ENCODE measurements at places on chromosomes 6 and 20.

- no peak for DNase-seq
Measured at GRCh38 chr6:16311763-16312162, 73.4 kb downstream of the GMPR start.

DNA sequence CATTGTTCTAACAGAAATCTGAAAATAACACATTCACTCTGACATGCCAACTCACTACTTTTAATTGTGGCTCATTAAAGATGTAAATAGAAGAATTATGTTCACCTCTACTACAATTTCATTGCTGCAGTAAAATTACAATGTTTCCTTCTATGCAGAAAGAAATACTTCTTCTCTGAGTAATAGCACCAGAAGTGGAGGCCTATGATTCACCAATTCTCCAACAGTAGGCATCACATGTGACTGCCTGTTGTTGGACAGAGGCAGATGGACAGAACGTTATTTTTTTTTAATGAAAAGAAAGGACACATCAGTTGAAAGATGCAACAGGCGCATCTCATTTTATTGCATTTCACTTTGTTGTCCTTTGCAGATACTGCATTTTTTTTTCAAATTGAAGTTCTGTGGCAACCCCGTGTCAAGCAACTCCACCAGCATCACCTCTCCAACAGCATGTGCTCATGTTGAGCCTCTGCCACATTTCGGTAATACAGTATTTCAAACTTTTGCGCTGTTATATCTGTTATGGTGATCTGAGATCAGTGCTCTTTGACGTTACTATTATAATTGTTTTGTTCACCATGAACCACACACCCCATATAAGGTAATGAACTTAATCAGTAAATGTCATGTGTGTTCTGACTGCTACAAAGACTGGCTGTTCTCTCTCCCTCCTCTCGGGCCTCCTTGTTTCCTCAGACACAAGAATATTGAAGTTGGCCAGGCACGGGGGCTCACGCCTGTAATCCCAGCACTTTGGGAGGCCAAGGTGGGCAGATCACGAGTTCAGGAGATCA lies 121.4 kb downstream of the ATXN1 start:
- no peak for DNase-seq

GRCh38 chr6:142867988-142868812 lies 76.8 kb downstream of the HIVEP2 start:
- DNase-seq, result no peak

DNA sequence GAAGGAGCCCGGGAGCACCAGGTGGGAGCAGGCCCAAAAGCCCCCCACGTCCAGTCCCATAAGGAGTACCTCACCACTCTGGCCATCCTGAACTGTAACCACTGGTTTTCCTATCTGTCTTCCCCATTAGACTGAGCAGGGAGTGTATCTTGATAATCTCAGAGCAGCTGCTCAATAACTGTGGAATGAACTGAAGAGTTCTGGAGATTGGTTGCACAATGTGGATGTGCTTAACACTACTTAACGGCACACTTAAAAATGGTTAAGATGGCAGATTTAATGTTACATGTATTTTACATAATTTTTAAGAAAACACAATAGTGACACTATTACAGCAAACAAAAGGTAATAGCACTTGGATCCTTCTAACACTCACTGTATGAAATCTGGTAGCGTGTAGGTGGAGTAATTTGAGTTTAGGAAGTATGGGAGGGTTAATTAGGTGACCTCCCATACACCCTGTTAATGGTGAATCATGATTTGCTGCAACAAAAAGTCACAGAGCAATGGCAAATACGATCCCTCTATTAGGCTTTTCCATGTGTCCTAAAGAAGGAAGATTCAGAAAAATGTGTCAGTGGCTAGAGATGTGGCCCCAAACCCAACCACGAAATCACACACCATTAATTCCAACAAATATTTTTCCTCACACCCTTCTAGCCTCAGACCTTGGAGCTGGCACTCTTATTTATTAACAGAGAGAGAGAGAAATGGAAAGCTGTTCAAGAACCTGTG lies 18.4 kb downstream of the TRAM2 start:
- DNase-seq, result no peak

DNA sequence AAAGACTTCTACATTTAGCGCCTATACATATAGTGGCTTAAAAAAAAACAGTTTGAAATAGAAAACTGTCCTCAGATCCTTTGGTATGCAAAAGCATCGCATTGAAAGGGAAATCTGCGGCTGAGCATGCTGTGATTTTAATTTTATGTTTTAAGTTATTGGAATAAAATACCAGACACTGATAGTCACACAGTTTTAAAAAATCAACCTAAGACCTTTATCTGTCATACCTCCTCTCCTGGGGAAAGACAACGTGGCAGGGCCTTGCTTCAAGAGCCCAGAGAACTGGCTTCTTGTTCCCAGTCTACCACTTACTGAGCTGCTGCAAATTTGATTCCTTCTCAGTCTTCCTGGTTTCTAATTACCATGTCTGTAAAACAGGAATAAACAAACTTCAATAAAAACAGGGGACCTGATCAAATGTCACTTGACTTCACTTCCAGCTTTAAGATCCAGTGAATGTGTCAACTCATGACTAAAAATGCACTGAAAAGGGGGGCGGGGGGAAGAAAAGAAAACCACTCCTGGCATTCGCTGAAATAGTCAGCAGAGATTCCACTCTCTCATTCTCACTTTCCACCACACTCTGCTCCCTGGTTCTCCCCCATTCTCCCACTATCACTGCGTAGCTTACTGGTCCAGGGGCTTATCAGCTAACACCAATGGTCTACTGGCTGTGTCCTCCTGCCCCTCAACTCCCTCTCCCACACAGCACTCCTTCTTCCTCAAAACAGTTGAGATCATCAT lies 494.7 kb upstream of the MARCKS start:
- DNase-seq, result no peak

DNA sequence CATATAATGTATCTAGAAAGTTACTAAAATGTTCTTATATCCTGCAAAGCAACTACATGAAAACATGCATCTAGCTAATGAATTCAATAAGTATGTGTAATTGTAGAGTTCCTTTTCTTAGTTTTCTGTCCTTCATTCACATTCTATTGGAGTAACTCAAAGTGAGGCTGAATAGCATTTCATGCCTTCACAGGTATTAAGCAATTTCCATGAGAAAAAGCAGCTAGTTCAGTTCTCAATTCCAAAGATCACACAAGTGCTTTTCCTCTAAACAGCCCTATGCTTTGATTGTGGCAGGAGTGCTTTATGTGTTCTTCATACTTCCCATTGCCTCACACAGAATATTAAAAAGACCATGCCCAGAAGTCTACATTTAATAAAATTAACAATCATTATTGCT lies 274.9 kb downstream of the RFPL4B start:
- no peak for DNase-seq

DNA sequence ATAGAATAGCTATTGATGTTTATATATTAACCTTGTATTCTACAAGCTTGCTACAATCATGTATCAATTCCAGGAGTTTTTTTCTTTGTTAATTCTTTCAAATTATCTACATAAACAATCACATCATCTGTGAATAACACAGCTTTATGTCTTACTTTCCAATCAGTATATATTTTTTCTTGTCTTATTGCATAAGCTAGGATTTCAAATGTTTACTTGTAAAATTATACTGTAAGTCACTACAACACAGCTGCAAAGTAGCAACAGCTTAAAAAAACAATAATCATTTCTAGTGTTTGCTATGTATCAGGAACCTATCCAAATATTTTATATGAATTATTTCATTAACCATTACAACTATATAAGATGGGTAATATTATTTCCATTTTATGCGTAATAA lies 270.4 kb downstream of the KIF16B start:
- DNase-seq, result no peak

DNA sequence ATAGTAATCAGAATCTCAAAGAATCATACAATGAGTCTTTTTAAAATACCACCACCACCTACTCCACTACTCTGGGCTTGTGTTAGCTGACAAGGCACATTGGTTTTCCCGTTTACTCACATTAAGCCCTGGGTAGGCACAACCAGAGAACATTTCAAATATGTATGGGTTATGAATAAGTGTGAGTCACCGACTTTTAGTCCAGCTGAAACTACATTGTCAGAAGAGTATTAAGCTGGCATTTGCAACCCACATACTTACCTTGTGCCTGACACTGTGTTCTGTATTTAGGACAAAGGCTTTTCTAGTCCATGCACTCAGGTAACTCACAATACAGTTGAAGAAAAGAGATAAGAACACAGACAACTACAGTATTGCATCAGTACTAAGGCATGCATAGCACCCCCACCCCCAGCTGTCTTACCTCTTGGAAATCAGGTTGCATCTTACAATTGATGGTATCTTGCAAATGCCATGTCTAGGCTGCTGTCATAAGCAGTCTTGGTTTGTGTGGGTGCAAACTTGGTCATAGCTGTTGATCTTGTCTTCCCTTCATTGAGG lies 40.3 kb upstream of the AHI1 start:
- DNase-seq, result no peak

DNA sequence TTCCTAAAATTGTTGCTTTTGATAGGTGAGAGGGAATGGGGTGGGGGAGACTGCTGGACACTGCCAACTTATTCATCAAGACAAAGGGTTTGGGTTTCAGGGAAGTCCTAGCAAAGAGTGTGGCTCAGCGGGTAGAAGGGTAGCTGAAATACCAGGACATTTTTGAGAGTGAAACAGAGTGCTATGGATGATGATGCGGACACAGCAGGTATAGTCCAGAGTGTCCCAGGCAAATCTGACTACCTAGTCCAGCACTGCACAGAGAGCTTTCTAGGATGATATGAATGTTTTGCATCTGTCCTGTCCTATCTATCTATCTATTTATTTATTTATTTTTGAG lies 154.3 kb downstream of the BCAS1 start:
- DNase-seq, result no peak

GRCh38 chr6:46299253-46299652 lies 128.5 kb upstream of the ENPP5 start:
- DNase-seq, result no peak

DNA sequence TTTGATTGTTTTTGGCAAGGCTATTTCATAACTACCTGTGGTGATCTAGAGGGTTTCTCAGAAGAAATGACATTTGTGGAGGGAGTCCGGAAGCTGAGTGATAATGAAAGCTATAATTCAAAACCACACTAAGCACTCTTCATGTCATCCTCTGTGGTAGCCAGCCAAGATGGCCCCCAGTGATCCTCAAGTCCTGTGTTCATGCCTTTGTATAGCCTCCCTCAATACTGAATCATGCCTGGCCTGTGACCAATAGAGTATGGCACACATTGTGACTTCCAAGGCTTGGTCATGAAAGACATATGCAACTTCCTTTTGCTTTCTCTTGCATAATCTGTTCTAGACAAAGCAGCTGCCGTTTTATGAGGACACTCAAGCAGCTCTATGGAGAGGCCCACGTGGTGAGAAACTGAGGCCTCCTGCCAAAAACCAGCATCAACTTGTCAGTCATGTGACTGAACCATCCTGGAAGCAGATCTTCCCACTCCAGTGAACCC lies 12.8 kb upstream of the DNAAF9 start:
- no peak for DNase-seq

DNA sequence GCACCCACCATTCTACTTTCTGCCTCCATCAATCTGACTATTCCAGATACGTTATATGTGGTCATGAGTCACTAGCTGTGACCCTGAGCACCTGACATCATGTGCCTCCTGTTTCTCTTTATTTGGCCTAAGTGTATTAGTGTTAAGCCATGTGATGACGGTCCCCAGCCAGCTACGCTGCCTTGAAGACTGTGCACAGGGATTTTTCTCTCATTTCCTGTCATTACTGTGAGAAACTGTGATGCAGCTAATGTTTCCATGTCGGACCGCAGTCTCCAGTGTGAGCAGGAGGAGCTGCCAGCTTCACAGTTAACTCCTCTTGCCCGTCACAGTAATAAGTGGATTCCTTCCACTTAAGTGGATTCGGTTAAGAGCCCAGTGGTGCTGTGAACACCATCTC lies 9.9 kb upstream of the SPATS1 start:
- DNase-seq, result no peak

GRCh38 chr6:35400901-35401311 lies 51.2 kb upstream of the FANCE start:
- DNase-seq, result no peak

DNA sequence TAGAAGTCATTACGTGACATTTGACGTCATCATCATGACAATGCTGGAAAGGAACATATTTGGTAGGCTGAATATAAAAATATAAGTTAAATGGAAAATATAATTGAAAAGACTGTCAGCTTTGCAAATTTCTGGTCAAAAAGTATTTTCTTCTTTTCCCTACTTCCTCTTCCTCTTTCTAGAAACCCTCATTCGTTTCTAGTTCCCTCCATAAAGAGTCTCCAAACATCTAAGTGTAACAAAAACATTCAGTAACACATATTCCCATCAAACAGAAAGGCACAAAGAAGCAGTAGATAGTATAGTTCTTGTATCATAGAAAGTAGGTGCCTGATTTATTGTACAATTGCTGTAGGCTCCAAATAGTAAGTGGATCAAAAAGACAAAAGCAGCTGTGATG lies 150.8 kb upstream of the FAM83B start:
- no peak for DNase-seq

DNA sequence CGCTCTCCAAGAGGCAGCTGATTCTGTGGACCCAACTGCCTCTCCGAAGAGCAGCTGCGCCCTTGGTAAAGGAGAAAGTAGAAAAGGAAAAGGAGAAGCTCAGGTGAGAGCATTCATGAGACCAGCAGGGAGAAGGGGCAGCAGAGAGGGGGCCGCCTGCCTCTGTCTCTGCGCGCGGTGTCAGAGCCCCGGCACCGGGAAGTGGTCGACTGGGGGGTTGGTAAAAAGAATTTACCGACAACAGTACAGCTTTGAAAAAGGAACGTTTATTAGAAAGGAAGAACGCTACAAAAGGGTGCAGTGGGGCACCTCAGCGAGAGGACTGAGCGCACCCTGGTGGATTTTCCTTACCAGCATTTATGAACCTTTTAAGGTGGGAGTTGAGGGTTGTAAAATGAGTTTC lies 61.9 kb downstream of the GPR6 start:
- peak; percentile 48 for DNase-seq

DNA sequence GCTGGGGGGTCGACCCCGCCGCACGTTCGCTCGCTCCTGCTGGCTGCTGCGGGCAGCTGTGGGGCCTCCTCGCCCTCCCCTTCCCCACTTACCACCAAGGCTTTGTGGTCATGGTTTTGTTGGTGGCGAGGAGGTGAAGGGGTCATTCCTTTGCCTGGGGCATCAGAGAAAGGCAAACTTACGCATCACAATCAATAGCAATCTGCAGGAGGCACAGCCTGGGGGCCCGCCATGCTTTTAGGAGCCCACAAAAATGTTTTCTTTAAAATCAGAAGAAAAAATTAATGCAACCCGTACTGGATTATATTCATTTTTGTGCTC lies 137.0 kb downstream of the IMPG1 start:
- no peak for DNase-seq

DNA sequence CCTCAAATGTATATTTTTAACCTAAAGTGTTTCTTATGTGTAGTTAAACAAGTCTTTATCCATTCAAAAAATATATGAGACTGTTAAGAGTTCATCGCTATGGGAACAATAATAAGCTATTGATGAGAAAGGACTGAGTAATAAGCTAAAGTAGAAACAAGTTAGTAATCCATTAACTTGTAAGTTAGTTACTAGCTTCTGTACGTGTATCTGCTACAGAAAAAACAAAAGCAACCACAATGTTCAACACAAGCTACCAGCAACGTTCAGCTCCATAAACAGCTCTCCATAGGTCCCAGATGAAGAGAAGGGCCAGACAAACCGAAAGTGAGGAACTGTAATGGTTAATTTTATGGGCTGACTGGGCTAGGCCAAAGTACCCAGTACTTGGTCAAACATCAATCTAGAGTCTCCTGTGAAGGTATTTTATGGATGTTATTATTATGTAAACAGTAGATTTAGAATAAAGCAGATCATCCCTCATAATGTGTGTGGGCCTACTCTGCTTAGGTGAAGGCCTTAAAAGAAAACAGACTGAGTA lies 33.8 kb upstream of the FAM135A start:
- DNase-seq, result no peak

All from naive thymus-derived CD4-positive, alpha-beta T cell (primary cell).